ENCODE measurements at places on chromosomes 6 and 20.

GRCh38 chr6:29702519-29703103 is 20.6 kb upstream of the HLA-F start:
- DNase-seq = no peak

DNA sequence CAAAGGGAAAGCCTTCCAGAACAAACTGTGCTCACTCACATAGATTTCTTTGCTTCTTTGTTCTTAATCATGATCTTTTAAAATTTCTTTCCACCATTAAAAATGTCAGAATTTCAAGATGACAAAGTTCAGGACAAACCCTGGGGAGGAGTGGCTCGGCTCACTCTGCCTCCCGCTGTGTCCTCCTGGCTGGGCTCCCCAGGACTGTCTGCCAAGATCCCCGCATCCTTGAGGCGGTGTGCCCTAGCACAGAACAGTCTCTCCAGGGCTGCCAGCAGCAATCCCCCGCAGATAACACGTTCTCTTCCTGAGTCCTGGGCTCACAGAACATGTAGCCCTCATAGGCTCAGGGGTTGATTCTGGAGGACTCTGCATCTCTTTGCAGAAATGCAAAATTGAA is 98.4 kb upstream of the KCNG1 start:
- DNase-seq = no peak

DNA sequence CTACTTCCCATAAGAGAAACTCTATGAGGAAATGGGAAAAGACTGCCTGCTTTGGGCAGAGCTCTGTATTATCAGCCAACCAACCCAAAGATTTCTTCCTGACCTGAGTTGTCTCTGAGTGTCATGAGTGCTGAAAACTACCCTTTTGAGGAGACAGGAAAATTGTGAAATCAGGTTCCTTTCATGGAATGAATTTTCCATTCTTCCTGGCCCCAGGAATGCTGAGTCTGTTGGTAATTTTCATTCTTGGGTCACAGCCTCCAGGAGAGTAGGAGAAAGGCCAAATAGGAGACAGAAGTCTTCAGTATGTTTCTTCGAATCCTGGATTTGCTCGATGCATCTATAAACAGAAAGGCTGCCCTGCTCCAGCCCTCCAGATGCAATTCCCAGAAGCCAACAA is 53.6 kb downstream of the SCML4 start:
- no peak for DNase-seq

DNA sequence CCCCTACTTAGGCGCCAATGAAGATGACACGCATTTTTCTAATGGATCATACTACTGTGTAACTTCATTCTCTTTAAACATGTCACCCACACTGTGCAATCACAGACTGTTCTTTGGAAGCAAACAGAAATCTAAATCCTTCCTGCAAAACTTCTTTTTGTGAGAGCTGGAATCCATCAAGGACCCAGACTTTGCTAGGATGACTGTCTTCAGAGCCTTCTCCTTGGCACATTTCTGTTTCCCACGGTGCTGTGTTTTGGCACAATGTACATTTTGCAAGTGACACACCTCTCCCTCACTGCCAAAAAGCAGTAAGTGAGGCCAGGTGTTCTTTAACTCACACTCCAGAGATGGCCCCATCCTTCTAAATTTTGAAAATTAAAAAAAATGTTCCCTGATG is 21.7 kb upstream of the TAGAP start:
- DNase-seq = no peak

GRCh38 chr6:167858842-167859664 is 32.3 kb downstream of the AFDN start:
- no peak for DNase-seq

DNA sequence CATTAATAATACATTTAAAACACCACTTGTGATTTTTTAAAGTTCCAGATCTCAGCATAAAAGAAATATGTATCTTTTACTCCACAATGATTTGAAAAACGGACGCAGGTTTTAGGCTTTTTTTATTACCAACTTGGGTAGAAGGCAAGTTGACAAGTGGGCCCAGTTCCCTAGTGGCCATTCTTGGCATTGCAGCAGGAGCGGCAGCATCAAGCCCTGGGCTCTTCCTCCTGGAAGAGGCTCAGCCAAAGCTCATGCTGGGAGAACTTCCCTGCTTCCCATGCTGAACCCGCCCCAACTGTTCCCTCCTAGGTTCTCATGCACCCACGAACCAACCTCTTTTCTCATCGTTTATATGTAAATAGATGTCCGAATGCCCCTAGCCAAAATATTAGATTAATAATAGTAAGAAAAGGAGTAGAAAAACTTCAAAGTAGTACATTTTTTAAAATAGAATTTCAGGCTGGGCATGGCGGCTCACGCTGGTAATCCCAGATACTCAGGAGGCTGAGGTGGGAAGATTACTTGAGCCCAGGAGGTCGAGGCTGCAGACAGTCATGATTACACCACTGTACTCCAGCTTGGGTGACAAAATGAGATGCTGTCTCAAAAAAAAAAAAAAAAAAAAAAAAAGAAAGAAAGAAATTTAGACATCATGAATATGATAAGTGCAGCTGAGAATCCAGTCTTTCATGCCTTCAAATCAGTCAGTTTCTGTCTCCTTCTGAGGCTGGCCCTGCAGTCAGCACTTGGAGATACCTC is 18.2 kb upstream of the MYB start:
- peak; percentile 98 for DNase-seq

DNA sequence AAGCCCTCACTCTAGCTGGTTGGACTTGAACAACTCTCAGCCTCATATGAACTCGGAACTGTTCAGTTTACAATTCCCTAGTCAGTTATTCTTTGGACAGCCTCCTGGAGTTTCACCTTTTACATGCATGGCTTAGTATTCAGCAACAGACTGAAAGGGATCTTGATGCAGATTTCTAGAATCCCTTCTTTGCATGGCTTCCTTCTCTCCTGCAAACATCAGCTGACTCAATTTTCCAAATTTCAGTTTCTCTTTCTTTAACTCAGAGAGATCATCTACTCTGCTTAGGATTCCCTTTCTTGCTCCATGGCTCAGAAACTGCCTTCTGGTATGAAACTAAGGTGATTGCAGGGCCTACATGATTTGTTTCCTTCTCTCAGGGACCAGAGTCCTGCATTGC is 99.6 kb downstream of the CEP57L1 start:
- no peak for DNase-seq

GRCh38 chr6:15888798-15889772 is 226.3 kb upstream of the DTNBP1 start:
- no peak for DNase-seq

GRCh38 chr6:154307696-154308425 is 48.7 kb downstream of the IPCEF1 start:
- DNase-seq = no peak

GRCh38 chr6:111687652-111688051 is 82.0 kb upstream of the TRAF3IP2 start:
- DNase-seq = no peak
